Body of pancreas (tissue), 4 donors: ENCODE measurements at places on chromosomes 7 and 10.

GRCh38 chr10:79203833-79204232 lies 135.1 kb downstream of the ZMIZ1 start:
- DNase-seq, result no peak

DNA sequence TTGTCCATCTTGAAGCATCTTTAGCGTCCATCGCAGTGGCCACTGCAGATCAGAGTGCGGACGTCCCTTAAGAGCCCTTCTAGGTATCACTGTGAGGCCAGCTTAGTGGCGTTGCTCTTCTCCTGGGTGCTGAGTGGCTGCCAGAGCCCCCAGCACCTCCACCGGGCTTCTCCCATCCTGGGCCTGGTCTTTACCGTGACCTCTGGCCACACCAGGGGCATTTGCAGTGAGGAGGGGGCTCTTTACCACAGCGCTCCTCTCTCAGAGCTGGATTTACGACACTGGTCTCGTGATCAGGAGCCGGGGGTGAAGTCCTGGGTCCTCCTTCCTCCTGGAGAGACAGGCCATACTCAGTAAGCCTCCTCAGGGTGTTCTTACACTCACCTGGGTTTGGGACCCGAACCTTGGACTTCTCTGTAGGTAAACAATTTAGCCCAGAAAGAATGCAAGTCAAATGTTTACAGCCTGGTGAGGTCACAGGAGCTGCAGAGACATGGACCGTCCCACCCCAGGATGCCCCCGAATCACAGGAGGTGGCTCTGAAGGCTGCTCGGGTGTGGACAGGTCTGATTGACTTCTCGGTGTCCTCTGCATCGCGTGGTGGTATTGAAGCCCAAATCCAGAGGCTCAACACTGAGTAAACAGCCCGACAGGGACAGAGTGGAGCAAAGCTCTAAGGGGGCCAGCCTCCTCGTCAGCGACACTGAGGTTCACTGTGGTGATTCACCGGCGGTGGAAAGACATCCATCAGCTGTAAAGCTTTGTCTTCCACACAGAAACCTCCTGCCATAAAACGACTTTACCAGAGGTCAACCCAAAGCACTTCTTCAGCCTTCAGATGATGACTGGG lies 33.0 kb downstream of the JAKMIP3 start:
- DNase-seq, result no peak

- no peak for DNase-seq
Observed at GRCh38 chr10:95339863-95340262, 49.1 kb upstream of the PDLIM1 start.

GRCh38 chr10:116241085-116241484 lies 31.9 kb downstream of the GFRA1 start:
- DNase-seq, result no peak

- no peak for DNase-seq
Observed at GRCh38 chr10:48465860-48466521, 138.9 kb downstream of the ARHGAP22 start.

- DNase-seq, result no peak
Observed at GRCh38 chr7:104643587-104644217, 315.3 kb downstream of the LHFPL3 start.

DNA sequence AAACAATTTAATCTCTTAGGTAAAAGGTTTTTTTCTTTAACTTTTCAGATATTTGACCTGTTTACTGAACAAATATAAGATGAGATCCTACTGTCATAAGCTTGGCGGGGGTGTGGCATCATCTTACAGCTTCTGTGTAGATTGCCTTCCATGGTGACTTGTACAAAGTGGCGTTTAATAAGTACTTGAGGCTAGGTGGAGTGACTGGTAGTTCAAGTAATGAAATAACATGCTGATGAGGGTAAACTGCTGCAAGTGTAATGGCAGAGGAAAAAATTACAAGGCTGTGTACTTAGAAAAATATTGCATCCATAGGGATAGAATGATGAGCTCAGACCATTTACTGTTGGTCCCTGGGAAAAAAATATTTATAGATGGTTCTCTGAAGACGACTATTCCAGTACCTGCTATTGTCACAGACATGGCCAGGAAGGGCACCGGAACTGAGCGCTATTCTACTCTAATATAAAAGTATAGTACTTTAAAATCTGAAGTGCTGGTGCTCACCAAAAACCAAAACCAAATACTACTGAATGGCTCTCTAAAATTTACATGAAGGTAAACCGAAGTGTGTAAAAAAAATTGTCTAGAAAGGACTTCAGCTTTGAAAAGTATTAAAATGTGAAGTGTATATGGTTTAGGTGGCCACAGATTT lies 42.4 kb downstream of the DNAH11 start:
- DNase-seq, result no peak

GRCh38 chr7:70595755-70596597 lies 536.0 kb upstream of the GALNT17 start:
- peak; percentile 7 for DNase-seq

GRCh38 chr7:155652156-155653114 lies 8.0 kb downstream of the RBM33 start:
- no peak for DNase-seq

- DNase-seq, result no peak
Observed at GRCh38 chr10:82308641-82309040, 433.6 kb downstream of the NRG3 start.

DNA sequence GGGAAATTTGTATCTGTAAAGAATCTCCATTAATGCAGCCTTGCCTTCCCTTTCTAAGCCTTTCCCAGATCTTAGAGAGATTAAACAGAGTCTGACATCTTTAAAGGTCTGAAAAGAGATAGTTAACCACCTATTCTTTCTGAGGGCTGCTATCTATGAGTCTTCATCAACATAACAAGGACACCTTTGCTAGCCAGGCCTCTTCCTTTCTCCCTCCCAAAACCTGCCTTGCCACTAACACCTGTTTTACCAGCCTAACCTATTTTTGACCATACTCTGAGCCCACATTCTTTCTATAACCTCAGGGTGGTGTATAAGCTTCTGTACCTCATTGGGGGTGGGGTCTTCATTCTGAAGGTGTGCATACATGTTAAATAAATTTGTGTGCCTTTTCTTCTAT lies 217.1 kb downstream of the IPMK start:
- no peak for DNase-seq

DNA sequence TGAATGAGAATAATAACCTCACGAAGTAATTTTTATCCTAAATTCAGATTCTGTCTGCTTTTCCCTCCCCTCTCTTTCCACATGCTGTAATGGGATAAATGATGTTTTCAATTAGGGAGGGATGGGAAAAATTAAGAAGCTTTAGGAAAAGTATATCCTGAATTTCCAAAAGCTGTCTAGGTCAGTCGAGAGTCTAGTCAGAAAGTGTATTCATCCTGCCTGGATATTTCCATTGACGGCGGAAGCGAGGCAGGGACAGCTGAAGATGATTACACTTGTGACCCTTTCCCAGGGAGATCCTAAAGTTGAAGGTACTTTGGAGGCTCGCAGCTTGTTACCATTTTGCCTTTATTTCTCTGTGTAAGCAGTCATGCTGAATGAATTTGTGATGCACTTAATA lies 204.1 kb downstream of the ZNF365 start:
- no peak for DNase-seq

DNA sequence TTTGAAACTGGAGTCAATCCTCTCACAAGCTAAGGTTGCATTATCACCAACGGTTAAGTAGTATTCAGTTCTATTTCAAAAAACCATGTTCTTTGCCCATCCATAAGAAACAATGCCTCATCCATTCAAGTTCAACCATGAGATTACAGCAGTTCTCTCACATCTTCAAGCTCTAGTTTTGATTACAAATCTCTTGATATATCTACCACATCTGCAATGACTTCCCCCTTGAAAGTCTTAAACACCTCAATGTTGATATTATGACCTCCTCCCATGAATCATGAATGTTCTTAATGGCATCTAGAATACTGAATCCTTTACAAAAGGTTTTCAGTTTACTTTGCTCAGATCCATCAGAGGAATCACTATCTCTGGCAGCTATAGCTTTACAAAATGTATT lies 81.8 kb downstream of the JMJD1C start:
- DNase-seq, result no peak

- no peak for DNase-seq
Observed at GRCh38 chr7:33731912-33732311, 173.4 kb upstream of the BMPER start.

DNA sequence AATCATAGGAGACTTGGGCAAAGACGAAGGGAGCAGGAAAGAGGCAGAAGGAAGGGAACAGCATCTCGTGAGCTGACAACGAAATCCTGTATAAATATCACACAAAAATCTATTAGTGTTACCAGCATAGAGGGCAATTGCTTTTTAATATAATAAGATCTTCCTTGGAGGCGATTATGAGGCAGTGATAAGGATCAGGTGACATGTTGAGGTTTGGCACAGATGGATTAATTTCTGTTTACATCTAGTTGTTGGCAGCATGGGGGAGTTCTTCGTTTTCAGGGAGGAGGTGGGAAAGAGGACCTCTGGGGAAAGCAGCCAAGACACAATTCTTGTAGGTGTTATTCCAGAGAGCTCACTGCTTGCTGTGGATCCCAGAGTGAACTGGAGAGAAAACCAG lies 163.8 kb downstream of the PLXNA4 start:
- no peak for DNase-seq

DNA sequence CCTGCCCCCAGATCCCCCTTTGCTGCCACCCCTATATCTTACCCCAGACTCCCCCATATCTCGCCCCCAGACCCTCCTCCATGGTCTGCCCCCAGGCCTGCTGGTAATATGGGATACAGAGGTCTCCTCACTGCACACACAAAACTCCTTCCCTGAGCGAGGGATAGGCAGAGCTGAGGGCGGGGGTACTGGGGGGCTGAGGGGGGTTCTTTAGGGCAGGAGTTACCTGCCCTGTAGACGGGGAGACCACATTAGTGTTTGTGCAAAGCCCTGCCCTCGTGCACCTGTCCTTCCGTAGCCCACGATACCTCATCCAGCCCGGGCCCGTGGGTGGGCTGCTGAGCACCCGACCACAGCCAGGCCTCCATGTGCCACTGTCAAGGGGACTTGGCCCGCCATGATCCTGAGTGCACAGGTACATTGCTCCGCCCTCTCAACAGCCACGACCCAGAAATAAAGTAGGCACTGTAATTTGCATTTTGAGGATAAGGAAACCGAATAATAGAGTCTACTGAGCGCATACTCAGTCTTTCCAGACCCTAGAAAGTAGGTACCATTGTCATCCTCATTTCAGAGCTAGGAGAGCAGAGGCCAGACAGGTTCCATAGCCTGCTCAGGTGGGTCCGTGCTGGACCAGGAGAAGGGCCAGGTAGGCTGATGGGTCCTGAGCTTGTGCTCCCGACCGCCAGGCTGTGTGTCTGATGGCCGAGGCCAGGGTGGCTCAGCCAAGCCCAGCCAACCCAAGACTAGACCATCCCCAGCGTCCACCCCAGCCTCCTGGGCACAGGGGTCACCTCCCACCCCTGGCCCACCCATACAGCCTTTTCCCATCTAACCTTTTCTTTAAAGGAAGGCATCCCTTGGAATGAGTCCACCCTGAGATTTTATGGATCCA lies 115.2 kb downstream of the LHPP start:
- no peak for DNase-seq

GRCh38 chr7:101939136-101939695 lies 121.8 kb downstream of the CUX1 start:
- no peak for DNase-seq

DNA sequence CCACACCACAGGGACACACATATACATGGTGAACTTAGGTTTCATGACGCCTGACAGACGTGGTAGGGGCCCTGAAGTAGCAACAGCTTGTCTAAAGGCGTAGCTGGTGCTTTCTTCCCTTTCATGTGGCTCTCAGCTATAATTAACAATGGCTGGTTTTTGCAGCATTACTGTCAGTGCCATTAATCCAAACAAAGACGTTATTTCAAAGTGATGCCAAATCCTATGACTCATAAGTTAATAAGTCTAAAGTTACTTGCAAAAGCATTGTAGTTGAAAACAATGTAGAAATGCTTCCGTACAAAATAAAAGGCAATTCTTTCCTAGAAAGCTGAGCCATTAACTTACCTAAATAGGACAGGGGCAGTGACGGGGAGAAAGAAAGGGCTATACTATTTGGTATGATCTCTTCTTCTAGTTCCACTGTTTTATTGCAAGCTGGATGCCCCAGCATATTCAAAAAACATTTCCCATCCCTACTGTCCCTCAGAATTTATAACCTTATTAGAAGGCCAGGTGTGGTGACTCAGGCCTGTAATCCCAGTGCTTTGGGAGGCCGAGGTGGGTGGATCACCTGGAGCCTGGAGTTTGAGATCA lies 105.4 kb downstream of the ODAD2 start:
- no peak for DNase-seq

DNA sequence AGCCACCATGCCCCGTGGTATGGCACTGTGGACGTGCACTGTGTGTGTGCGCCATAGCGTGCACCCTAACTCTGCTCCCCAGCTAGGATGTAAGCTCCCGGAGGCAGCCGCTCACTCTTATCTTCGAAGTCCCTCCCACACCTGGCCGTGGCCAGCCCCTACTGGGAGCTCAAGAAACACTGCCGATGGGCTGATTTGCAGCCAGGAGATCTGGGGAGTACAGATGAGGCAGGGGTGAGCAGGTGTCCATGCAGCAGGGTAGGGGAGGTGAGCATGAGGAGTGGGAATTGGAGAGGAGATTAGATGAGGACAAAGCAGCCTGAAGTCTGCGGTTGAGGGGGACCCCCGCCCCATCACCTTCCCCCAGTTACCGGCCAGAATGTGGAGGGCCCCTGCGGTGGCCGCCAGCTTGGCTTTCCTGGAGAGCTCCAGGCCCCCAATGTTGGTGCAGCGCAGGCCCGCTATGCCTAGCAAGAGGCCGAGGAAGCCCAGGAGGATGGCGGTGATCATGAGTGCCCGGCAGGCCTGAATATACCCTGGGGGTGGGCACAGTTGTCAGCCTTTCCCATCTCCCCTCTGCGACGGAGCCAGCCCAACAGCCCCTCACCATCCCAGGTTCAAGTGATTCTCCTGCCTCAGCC lies 3.6 kb downstream of the CLDN15 start:
- DNase-seq, result no peak

- no peak for DNase-seq
Observed at GRCh38 chr7:128335730-128336129, 8.0 kb downstream of the RBM28 start.

DNA sequence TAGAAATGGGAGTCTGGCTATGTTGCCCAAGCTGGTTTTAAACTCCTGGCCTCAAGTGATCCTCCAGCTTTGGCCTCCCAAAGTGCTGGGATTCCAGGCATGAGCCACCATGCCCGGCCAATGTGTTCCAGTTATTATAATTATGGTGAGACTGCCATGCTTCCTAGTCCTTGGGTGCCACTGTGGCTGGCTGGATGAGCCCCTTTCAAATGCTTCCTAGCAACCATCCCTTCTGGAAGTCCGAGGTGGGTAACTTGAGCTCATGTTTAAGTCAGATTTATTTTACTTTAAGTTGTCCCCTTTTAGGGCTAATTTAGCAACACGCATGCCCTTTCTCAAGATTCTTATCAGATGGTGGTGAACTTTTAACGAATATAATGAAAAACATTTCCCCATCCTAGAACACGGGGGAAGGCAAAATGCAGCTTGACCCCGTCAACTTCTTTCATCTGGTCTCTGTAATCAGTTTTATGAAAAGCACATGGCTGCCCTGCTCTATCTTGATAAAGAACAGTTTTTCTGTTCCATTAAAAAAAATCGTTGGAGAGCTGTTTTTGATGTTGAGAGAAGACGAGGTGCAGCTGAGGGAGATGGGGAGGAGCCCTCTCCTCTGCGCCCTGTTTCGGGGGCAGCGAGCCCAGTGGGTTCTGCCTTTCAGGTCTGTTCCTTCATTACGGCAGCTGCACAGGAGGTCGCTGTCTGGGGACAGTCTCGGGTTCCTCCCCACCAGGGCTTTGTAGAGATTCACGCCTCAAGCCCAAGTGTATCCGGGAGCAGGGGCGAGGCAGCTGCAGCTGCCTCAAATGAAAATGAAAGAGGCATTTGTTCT lies 61.0 kb upstream of the MKI67 start:
- no peak for DNase-seq

- DNase-seq, result peak; percentile 8
Observed at GRCh38 chr10:18340496-18341051, 200.3 kb downstream of the CACNB2 start.
